ENCODE measurements at places on chromosomes 3 and 15.
A peak's percentile ranks its signal among the peaks of the same experiment; 100 is the strongest.

DNA sequence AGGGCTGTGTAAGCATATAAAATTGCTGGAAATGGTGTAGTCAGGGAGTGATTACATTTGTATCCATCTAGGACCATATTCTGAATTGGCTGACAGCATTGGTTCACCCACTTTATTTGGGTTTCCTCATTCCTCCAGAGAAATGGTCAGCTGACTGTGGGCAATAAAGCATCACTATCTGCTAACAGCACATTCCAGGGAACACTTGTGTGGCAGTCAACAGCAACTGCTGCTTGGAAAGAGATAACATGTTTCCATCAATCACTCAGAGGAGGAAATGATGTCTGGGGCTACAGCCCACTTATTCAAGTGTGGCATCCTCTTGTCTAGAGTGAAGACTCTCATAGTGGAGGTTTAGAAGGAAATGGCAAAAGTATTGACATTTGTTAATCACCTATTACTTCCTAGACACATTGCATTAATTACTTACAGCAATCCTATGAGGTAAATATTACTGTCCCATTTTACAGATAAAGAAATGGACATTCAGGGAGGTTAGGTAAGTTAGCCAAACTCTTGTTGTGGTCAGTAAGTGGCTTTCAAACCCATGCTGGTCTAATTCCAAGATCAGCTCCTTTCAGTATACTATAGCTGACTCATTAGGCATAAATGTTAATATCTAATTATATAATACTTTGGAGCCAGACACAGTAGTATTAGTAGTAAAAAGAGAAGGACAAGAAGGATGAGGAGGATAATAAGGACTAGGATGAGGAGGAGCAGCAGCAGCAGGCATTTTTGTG is 247.8 kb downstream of the ALCAM start:
- no peak for DNase-seq

- no peak for DNase-seq
These were observed 137.4 kb downstream of the NR1I2 start for GRCh38 chr3:119918992-119919933.

DNA sequence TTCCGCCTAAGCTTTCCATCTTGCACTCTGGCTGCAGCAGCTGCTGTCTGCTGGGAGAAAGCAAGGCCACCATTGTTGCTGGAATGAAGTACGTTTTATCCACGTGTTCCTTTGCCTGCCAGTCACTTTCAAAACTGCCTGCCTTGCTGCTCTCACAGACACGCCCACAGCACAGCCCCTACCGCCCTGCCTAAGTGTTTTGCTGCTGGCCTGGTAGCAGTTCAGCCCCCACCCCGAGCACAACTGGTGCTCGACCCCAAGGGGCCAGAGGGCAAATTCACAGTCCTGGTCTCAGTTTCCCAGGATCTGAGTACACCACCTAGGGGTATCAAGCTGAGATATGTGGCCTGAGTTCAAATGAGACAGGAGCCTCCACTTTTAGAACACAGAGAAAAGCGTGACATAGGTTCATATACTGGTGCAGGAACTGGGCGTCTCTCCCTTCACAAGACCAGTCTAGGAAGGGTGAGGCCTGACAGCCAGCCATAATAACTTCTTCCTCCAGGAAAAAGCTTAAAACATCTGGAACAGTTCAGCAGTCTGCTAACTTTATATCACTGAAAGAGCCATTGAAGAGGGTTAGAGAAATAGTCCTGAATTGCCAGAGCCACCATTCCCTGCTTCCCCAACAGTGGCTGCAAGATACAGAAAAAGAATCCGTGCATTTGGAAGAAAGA is 1012.3 kb downstream of the ZPLD1 start:
- no peak for DNase-seq

GRCh38 chr3:63624941-63625560 is 27.4 kb upstream of the SNTN start:
- DNase-seq = peak; percentile 4

GRCh38 chr3:98450372-98450771 is 12.6 kb upstream of the OR5K1 start:
- no peak for DNase-seq
